ENCODE measurements at places on chromosomes 7 and 10.
A peak's percentile ranks its signal among the peaks of the same experiment; 100 is the strongest.

- H3K4me3 ChIP-seq = no peak overlapping the region
- no peaks in the 10 kb centered on the region for H3K36me3 ChIP-seq
- no peak for DNase-seq
- H3K4me1 ChIP-seq = no peaks in the 10 kb centered on the region
- no peaks in the 10 kb centered on the region for H3K27me3 ChIP-seq
These were observed 890.0 kb downstream of the GRM8 start for GRCh38 chr7:126362746-126363145.

DNA sequence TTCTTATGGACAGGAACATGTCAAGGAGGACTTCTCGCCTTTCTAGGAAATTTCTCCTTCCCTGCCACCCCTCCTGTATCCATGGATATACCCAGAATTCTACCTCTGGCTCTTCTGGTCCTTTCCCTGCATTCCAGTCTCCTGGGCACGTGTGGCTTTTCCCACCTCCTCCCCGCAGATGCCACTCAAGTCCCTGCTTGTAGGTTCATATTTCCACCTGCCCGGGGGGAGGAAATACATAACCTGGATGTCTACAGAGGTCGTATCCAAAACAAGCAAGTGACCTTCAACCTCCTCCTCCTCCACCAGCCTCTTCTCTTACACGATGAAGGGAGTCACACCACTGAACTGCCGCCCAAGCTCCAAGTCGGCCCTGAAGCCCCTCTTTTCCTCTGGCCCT, 20.7 kb downstream of the FGFR2 start:
- peaks cover 11% of the 10 kb centered on the region for H3K4me1 ChIP-seq
- no peak overlapping the region for H3K4me3 ChIP-seq

DNA sequence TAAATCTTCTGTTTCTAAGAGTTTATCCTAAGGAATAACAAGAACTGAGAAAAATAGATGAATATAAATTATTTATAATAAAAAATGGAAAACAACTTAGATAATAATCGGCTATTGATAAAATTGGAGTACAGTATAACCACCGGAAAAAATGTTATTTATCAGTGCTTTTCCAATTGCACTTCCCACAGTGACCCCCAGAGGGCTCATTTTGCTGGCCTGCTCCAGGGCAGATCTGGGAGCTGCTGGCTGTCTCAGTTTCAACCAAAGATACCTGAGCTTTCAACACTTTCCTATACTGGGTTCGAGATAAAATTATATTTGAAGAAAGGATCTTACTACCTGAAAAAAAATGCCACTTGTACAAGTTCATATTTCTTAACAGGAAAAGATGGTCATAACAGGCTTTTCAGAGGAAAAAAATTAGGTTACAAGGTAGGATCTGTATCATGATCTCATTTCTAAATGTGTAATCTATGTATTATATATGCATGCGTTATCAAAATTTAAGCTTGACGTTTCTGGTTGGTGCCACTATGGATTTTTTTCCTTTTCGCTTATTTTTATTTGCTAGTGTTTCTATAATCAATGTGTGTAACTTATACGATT, 165.7 kb downstream of the NPSR1 start:
- peak; percentile 34 for DNase-seq
- H3K27ac ChIP-seq = no peak overlapping the region
- H3K4me1 ChIP-seq = no peaks in the 10 kb centered on the region
- H3K27me3 ChIP-seq = no peaks in the 10 kb centered on the region
- H3K4me3 ChIP-seq = no peak overlapping the region
- H3K36me3 ChIP-seq = no peaks in the 10 kb centered on the region

DNA sequence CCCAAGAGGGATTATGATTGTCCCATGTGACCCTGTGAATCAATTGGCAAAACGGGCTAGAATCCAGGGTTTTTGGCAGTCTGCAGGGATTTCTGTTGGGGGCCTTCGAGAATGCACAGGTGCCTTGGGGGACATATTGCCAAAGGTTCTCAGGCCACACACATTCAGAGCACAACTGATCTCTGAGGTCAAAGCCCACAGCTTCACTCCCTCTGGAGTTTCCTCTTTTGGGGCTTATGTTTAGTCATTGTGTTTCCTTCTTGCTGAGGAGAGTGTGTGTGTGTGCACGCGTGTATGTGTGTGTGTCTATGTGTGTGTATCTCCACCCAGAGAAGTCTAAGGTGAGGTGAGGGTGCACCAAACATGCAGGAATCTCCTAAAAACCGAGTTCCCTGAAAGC, 8.8 kb downstream of the PPIF start:
- H3K4me3 ChIP-seq = no peak overlapping the region
- DNase-seq = peak; percentile 25
- no peaks in the 10 kb centered on the region for H3K27me3 ChIP-seq
- no peak overlapping the region for H3K27ac ChIP-seq

DNA sequence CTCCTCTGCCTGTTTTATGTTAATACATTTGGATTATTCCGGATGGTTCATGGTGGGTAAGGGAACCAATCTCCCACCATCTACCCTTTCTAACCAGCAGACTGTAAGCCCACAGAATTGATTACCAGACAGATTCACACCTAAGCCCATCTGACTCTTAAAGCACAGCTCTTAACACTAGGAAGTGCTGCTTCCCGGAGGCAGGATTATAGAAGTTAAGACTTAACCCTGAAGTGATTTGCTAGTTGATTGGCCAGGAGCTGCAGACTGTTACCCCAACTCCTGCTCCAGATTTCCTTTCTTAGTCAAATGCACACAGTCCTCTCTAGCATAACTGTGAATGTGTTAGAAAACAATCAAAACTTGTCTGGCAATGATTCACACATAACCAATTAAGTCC, 221.7 kb downstream of the CDK14 start:
- H3K4me1 ChIP-seq = no peaks in the 10 kb centered on the region
- H3K36me3 ChIP-seq = no peaks in the 10 kb centered on the region
- H3K27me3 ChIP-seq = no peaks in the 10 kb centered on the region
- no peak for DNase-seq
- no peak overlapping the region for H3K4me3 ChIP-seq

DNA sequence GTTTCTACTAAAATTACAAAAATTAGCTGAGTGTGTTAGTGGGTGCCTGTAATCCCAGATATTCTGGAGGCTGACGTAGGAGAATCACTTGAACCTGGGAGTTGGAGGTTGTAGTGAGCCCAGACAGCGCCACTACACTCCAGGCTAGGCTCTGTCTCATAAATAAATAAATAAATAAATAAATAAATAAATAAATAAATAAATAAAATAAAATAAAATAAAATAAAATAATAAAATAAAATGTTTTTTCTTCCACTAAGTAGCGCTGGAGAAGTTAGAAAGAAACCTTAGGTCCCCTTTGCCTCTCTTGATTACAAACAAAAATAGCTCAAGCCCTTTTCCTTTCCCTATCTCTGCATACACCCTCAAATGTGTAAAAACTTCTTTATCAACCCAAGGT, 525.9 kb downstream of the IPMK start:
- no peaks in the 10 kb centered on the region for H3K4me1 ChIP-seq
- H3K4me3 ChIP-seq = no peak overlapping the region
- H3K27me3 ChIP-seq = no peaks in the 10 kb centered on the region
- H3K27ac ChIP-seq = no peak overlapping the region
